A549 treated with RU486 at 1 μM for 4 hours (cell line): ENCODE measurements at places on chromosomes 12 and 14. TPM values are rescaled to one million over a fixed set of nuclear protein-coding genes. Genes with fewer than 3 reads are reported as not detected.

PDZRN4 gene
- total RNA-seq = 0.03 TPM in 1 of 5 replicates, not detected in the others

MANSC1 gene
- total RNA-seq = 3.2 to 4.6 TPM (median 3.7 TPM) in 5 replicates

ANKLE2 gene
- total RNA-seq = 74.0 to 84.5 TPM (median 80.3 TPM) in 5 replicates

FITM1 gene
- 0.17 to 0.31 TPM in 2 of 5 replicates, not detected in the others for total RNA-seq
